ENCODE measurements at places on chromosomes 1 and 21. TPM values are rescaled to one million over a fixed set of nuclear protein-coding genes. Genes with fewer than 3 reads are reported as not detected.

The SPATA21 gene
- not detected for total RNA-seq

The AIRE gene
- not detected for total RNA-seq

The OR14I1 gene
- not detected for total RNA-seq

The TTC24 gene
- not detected for total RNA-seq

The ANKRD34A gene
- total RNA-seq: not detected

The LMOD1 gene
- total RNA-seq: not detected

The SYTL1 gene
- 39.3 TPM for total RNA-seq

The SPRR2B gene
- not detected for total RNA-seq

The OLIG2 gene
- total RNA-seq: not detected

The BRDT gene
- total RNA-seq: not detected

The NBPF8 gene
- total RNA-seq: 3.0 TPM

The CD1E gene
- total RNA-seq: not detected

The TSPAN2 gene
- total RNA-seq: 6.0 TPM

The COA7 gene
- 10.6 TPM for total RNA-seq

The C1orf185 gene
- not detected for total RNA-seq

The LYPD8 gene
- not detected for total RNA-seq

The OR2L13 gene
- total RNA-seq: not detected

The SCMH1 gene
- 8.8 TPM for total RNA-seq

The CSF3R gene
- not detected for total RNA-seq

The C1orf226 gene
- total RNA-seq: not detected

The FMO1 gene
- total RNA-seq: not detected

The SPRR1B gene
- not detected for total RNA-seq

The RBM11 gene
- total RNA-seq: 2.8 TPM

The UTP25 gene
- total RNA-seq: 8.3 TPM

The RCSD1 gene
- not detected for total RNA-seq

The HJV gene
- not detected for total RNA-seq

The GALE gene
- total RNA-seq: 196 TPM

The KLHDC9 gene
- total RNA-seq: 23.8 TPM

The ABCG1 gene
- total RNA-seq: 4.6 TPM

The DIPK1A gene
- 8.6 TPM for total RNA-seq

The CEPT1 gene
- 15.1 TPM for total RNA-seq

The PTPN22 gene
- total RNA-seq: not detected

The GSTM1 gene
- total RNA-seq: not detected

The GATAD2B gene
- total RNA-seq: 1.1 TPM

The LCE3C gene
- not detected for total RNA-seq
